ENCODE measurements at places on chromosomes 2 and 18.

GRCh38 chr2:19033240-19033639, 325.2 kb downstream of the OSR1 start:
- no peak for DNase-seq

DNA sequence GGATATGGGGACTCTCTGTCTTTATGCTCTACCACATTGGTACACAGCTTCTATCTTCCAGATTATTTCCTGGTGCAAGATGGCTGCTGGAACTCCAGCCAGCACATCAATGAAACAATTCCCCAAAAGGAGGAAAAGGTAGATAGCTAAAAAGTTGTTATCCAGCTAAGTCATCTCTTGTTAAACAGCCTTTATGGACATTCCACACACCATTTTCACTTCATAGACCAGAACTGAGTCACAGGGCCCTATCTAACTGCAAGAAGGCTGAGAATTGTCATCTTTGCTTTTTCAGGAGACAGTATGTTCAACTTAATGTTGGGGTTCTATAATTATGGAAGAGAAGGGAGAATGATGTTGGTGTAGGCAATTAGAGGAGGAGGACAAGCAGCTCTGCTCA, 133.3 kb upstream of the NOSTRIN start:
- no peak for DNase-seq

GRCh38 chr2:32750880-32751279, 123.0 kb downstream of the TTC27 start:
- DNase-seq = no peak

DNA sequence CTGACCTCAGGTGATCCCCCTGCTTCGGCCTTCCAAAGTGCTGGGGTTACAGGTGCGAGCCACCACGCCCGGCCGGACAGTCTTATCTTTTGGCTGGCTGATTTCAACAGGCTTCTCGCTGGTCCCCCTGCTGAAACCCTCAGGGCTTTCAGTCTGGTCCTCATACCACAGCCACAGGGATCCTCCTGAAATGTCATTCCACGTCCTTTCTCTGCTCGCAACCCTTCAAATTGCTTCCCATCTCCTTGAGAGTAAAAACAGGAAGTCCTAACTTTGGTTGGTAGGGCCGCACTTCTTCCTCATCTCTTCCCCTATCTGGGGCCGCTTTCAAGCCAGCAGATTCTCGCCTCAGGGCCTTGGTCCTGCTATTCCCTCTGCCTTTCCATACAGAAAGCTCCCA, 1.4 kb upstream of the CAB39 start:
- DNase-seq = no peak

- DNase-seq = no peak
Measured at GRCh38 chr2:174219321-174219720, 29.0 kb downstream of the OLA1 start.

DNA sequence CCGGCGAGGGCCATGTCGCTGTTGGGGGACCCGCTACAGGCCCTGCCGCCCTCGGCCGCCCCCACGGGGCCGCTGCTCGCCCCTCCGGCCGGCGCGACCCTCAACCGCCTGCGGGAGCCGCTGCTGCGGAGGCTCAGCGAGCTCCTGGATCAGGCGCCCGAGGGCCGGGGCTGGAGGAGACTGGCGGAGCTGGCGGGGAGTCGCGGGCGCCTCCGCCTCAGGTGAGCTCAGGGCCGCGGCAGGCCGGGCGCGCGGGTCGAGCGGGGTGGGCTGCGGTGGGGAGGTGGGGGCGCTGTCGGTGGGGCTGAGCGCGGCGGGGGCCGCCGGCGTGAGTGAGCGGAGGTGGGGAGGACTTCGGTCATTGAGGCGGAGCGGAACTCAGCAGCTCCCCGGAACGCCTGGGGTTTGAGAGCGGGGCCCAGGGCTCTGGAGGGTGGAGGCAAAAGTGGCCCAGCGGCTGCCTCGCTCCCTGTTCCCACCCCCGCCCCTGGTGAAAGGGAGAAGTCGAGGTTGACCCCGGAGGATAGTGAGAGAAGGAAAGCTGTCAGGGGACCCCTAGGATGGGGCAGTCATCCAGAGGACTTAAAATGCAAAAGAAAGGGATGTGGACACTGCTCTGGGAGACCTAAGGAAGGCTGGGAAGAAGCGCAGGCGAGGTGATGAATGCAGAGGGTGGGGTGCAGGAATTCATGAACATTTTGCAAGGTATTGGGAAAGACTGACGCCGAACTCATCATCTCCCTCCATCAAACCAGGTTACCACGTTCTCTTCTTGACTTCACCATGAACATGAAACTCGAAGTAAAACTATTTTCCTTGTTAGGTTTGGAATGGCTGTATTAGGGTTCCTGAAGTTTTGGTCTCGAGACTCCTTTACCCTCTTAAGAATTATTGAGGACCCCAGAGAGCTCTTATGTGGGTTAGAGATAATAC, 633 bp downstream of the MALT1 start:
- DNase-seq = no peak

DNA sequence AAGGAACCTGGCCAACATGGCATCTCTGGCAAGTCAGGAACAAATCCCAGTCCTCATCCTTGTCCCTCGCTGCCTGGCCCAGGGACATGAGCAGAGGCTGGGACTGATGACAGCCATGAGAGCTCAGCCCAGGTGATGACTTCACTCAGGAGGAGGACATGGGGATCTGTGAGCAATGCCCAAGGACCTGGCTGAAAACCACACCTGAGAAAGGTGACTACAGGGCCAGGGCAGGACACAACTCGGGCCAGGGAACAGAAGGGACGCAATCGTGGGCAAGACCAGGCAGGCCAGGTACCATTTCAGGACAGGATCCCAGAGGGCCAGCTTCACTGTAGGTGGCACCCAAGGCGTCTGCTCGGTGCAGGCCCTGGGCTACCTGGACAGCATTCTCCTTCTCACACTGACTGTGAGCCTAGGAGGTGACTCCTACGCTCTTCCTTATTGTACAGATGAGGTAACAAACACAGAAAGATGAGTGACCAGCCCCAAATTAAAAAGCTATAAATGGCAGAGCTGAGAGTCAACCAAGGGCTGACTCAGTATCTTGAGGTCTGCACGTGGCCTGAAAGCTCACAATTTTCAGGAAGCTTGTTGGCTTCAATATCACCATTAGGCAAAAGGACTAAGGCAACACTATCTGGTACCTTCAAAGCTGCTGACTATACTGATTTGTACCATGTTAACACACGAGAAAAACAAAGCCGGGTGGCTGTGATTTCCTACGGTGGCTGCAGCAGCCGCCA, 141.1 kb downstream of the EIPR1 start:
- no peak for DNase-seq

- DNase-seq = no peak
Measured at GRCh38 chr2:187956906-187957534, 334.7 kb upstream of the GULP1 start.

DNA sequence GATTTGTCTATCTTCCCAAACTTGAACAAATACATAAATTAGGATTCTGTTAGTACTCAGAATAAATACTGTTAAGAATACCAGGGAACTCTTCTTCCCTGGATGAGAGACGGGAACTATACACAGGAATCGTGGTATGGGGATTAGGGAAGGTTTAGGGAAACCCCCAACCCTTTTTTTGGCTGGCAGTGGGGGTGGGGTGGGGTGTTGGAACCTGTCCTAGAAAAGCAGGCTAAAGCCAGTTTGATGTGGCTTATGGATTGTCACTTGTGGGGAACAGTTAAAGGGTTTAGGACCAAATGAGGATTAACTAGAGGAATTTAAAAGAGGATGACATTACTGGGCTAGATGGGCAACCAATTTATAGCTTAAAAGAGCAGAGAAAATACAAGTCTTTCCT, 1.8 kb downstream of the SLC4A10 start:
- DNase-seq = no peak

DNA sequence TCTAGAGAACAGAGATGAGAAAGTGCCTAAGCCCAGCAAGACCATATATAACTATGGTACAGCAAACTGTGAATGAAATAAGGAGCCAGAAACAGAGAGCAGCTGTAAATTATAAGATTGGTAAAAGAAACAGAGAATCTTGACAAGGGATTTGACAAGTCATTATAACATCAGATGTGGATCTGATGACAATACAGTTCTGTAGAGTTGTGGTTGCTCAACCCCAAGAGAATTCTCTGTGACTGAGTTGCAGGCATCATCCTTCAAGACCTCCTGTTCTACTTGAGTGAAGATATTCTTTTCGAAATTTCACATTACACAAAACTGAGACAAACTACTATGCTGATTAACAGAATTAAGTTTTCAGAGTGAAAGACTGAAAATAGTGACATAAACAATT, 343.1 kb upstream of the SLC39A10 start:
- no peak for DNase-seq

DNA sequence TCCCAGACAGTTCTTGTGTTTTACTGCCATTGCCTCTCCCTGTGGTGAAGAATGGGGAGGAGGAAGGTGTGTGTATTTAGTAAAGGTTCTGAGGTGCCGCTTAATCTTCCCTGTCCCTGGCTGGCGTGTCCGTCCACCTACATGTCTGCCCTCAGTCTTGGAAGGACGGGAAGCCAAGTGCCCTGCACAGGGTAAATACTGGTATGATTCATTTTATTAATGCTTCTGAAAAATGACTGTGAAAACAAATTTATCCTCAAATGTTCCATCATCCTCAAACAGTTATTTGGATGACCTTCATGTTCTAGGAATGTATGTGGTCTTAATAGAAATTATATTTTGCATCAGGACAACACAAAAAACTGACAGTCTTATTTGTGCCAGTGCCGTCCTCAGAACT, 6.6 kb downstream of the EPAS1 start:
- no peak for DNase-seq

DNA sequence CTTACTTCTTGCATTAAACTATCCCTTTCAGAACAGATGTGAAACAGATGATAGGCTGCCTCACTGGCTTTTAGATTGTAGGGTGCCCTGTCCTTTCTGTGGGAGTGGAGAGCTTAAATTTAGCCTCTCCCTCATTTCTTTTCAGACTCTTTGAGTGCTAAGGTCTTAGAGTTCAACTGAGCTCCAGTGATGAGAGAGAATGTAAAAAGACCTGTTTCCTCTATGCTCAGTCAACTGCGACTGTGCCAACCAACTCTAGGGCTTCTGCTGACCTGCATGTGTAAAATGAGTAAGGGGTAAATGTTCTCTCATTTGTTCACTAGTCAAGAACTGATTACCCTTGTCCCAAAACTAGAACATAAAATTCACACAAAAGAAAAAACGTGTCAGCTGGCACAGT, 104.8 kb upstream of the TGFA start:
- no peak for DNase-seq

GRCh38 chr2:34001557-34001956, 402.5 kb upstream of the FAM98A start:
- no peak for DNase-seq

- no peak for DNase-seq
Measured at GRCh38 chr2:128313931-128314347, 4.7 kb downstream of the HS6ST1 start.

DNA sequence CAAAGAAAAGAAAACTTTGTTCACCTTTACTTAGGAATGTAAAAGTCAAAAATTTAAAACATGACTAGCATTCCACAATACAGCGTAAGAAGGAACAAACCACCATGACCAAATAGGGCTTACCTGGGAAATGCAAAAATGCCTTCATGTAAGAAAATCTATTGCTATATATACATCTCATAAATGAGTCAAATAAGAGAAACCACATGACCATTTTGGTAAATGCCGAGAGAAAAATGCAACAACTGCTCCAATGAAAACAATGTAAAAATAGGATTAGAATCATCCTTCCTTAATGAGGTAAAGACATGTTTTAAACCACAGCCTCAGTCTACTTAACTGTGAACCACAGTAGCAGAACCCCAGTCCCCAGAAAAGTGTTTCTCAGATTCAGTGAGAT, 49.4 kb downstream of the TGOLN2 start:
- no peak for DNase-seq
